COR-L47 (cell line): ENCODE measurements at places on chromosomes 16 and 17.

DNA sequence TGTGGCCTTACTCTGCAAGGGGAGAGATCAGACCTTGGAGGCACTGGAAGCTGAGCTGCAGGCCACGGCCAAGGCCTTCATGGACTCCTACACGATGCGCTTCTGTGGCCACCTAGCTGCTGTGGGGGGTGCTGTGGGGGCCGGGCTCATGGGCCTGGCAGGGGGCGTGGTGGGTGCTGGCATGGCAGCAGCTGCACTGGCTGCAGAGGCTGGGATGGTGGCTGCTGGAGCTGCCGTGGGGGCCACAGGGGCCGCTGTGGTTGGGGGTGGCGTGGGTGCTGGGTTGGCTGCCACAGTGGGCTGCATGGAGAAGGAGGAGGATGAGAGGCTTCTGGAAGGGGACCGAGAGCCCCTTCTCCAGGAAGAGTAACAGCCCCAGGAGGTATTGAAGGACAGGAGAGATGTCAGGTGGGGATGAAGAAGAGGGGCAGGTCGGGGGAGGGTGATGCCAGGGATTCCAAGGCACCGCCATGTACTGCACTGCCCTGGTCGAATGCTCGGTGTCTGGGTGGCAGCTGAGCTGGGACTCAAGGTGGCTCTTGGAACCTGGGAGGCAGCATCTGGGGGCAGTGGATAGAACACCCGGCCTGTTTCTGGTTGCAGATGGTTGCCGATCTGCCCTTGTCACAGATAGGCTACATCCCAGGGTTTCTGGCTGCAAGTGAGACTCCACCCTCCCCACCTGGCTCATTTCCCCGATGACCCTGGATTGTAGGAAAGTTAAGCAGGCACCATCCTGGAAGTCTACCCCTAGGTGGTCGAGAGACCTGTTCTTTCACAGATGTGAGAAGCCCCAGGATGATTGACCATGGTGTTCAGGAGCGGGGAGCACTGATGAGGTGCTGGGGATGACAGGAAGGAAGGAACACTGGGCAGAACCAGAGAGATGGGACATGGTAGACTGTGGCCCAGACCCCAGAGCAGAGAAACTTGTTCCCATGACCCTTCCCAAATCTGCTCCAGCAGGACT, 5.1 kb downstream of the RNF112 start:
- DNase-seq = no peak

DNA sequence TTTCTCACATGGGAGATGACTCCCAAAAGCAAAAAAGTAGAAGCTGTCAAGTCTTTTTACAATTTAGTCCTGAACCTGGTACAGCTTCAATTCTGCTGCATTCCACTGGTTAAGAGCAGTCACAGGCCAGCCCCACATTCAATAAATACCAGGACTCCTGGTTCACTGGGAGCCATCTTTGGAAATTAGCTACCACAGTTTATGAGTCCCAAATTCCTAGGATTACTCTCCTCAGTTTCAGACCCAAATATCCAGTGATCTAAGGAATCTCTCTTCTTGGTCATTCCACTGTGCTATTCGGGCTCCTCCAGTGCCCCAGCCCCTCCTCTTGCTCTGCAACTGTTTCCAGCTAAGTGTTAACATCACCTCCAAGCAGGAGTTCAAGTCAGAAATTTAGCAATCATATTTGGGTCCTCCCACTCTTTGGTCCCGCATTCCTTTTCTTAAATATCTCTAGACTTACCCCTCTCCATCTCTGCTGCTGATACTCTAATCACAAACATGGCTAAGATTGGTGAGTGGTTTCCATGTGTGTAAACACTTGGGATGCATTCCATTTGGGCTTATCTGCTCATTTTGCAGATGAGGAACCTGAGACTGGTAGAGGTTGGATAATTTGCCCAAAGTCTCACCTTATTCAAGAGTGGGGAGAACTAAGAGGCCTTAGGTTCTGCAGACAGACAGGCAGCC, 9.6 kb upstream of the WIPF2 start:
- DNase-seq = no peak

GRCh38 chr17:42653179-42654124, 5.6 kb upstream of the TUBG2 start:
- no peak for DNase-seq

DNA sequence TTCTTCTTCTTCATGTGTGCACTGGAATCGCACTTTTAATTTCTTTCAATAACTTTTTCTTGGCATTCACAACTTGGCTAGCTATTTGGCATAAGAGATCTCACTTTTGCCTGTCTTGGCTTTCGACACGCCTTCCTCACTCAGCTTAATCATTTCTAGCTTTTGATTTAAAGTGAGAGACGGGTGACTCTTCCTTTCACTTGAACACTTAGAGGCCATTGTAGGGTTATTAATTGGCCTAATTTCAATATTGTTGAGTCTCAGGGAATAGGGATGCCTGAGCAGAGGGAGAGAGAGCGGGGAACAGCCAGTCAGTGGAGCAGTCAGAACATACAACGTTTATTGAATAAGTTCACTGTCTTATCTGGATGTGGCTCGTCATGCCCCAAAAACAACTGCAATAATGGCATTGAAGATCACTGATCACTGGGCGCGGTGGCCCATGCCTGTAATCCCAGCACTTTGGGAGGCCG, 200.3 kb downstream of the SEC14L1 start:
- no peak for DNase-seq

DNA sequence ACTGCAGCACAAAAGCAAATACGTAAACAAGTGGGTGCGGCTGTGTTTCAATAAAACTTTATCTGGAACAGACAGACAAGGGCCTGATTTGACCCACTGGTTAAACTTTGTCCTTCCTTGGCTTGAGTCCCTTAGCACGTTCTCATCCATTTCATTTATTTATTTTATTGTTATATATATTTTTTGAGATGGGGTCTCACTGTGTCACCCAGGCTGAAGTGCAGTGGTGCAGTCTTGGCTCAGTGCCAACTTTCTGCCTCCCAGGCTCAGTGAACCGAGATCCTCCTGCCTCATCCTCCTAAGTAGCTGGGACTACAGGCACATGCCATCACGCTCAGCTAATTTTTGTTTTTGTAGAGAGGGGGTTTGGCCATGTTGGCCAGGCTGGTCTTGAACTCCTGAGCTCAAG, 64.3 kb downstream of the MYH11 start:
- no peak for DNase-seq

DNA sequence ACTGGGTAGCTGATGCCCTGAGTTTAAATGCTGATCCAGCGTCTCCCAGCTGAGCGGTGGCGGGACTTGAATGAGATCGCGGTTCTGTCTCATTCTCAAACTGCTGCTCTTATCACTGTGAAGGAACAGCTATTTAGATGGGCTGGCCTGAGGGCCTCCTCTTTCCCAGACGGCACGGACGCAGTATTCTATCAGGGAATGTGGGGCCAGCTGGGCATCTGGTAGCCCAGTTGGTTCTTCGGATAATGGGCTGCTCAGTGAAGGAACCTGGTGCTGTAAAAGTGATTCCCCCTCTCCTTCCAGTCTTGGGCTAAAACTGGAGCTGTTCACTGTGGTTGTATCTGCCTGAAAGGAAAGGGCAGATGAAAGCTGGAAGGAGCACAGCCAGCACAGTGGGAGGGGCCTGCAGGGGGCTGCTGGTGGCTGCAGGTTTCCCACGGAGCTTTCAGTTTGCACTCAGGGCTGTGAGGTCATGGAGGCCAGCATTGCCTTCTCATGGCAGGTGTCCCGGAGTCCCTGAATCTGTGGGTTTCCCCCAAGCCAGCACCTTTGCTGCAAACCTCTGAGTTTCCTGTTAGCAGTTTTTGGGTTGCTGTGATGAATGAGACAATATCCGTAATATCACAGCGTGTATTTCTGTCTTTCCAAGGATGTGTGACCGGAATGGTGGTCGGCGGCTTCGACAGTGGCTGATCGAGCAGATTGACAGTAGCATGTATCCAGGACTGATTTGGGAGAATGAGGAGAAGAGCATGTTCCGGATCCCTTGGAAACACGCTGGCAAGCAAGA, 3.6 kb downstream of the IRF8 start:
- DNase-seq = no peak

DNA sequence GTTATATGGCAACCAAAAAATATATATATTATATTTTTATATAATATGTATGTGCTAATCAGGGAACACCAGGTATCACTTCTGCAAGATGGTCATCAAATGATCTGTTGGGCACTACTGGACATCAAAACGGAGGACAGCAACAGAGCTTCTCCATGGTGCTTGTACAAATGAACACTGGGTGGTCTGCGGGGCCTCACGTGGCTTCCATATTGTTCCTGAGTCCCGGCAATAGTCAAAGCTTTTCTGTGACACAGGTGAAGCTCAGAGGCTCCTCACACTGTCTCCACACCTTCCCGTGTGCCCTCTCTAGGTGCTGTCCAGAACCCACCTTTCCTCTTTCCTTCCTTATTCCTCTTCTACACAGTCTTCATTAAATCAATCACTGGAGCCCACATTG, 149.9 kb upstream of the PIRT start:
- DNase-seq = no peak

DNA sequence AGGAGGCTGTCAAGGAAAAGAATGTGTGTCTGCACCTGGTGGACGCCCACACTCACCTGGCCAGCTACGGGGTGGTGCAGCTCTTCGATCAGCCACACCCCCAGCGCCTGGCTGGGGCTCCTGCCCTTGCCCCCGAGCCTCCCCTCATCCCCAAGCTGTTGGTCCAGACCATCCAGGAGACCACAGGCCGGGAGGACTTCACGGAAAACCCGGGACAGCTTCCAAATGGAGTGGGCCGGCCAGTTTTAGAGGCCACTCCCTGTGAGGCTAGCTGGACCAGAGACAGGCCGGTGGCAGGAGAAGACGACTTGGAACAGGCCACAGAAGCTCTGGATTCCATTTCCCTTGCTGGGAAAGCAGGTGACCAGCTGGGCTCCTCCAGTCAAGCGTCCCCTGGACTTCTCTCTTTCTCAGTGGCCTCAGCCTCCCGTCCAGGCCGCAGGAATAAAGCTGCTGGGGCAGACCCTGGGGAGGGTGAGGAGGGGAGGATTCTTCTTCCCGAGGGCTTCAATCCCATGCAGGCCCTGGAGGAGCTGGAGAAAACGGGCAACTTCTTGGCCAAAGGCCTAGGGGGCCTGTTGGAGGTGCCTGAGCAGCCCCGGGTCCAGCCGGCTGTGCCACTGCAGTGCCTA, 2.2 kb downstream of the WDR81 start:
- DNase-seq = no peak

- DNase-seq = peak; percentile 59
Observed at GRCh38 chr17:17783116-17783824, 53.5 kb downstream of the SREBF1 start.

GRCh38 chr17:48724251-48725003, 1.4 kb downstream of the PRAC2 start:
- DNase-seq = peak; percentile 72

- DNase-seq = no peak
Observed at GRCh38 chr17:8068736-8069586, 18.6 kb downstream of the ALOX12B start.

- DNase-seq = no peak
Observed at GRCh38 chr16:78094166-78094565, 5.3 kb upstream of the WWOX start.

DNA sequence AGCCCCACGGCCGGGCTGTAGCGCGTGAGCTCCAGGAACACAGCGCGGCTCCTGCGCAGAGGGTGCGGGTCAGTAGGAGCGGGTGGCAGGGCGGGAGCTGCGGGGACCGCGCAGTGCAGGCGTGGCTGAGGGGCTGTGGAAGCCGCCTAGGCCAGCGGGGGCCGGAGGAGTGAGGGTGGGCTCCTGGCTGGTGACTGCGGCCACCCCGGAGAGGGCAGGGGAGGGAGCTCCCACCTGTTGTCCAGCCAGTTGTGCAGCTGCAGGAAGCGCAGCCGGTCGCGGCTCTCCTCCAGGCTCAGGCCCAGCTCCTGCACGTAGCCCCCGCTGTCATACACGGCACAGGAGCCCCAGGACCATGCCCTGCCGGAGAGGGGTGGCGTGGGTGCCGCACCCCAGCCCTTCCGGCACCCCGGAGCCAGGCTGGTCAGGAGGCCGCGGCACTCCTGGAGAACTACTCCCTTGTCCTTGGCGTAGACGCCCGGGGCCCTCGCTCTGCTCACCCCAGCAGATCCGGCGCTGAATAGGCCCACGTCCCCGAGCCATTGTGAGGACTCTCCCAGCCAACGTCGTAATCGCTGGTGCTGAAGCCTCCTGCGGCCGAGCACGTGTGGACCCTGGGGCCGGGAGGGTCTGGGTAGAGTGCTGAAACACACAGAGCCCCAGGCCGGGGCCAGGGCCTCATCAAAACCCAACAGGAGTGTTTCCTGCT, 43.9 kb downstream of the TSC2 start:
- DNase-seq = no peak

GRCh38 chr17:7842380-7843256, 8.6 kb downstream of the KDM6B start:
- no peak for DNase-seq
